ENCODE measurements at places on chromosomes 6 and 20. TPM values are rescaled to one million over a fixed set of nuclear protein-coding genes. Genes with fewer than 3 reads are reported as not detected.

RGS17 gene
- total RNA-seq, result 40.8 TPM

RHAG gene
- 2.4 TPM for total RNA-seq

DNA sequence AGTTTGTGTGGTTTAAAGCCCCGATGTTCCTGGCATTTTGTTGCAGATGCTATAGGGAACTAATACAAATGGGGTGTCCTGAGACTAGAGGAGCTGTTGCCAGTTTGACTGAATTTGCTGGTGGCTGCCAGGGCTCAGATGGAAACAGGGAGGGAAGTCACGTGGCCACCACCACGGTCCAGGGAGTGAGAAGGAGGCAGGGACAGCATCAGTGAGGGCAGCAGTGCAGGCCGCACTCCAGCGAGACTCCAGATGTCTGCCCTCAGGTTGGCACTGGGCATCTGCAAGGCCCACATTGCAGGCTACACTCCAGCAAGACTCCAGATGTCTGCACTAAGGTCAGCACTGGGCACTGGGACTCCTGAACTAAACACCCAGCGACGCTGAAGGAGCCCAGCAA, 86.2 kb downstream of the RAMACL start:
- H3K4me3 ChIP-seq, result no peak overlapping the region
- peaks cover 16% of the 10 kb centered on the region for H3K4me1 ChIP-seq
- no peak for DNase-seq
- H3K27ac ChIP-seq, result no peak overlapping the region

- H3K4me3 ChIP-seq, result no peak overlapping the region
- no peaks in the 10 kb centered on the region for H3K36me3 ChIP-seq
- no peaks in the 10 kb centered on the region for H3K4me1 ChIP-seq
These were observed 535.9 kb downstream of the FRK start for GRCh38 chr6:115524821-115525220.

DNA sequence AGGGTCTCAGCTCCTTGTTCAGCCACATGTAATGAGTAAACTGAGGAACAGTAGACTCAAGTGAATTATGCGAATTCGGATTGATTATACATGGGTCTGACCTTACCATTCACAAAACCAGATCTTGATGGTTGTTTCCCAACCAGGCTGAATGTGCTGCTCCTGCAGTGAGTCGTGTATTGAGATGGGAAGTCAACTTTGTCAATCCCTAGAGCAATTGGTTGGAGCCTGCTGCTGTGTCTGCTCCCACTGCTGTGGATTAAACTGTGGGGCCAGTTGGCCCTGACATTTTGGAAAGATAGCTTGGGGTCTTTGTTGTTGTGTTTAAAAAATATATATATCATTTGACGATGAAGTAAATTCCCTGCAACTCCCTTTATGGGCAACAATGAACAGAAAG, 23.9 kb downstream of the FAM50B start:
- H3K4me3 ChIP-seq, result no peak overlapping the region
- no peaks in the 10 kb centered on the region for H3K36me3 ChIP-seq
- DNase-seq, result no peak
- no peaks in the 10 kb centered on the region for H3K27me3 ChIP-seq
- peaks cover 5% of the 10 kb centered on the region for H3K4me1 ChIP-seq
- H3K27ac ChIP-seq, result no peak overlapping the region
